Activated CD4-positive, alpha-beta T cell treated with anti-CD3 and anti-CD28 coated beads, Interleukin-2, amount 50 U/mL, for 48 hours (primary cell): ENCODE measurements at places on chromosomes 2 and 18.

DNA sequence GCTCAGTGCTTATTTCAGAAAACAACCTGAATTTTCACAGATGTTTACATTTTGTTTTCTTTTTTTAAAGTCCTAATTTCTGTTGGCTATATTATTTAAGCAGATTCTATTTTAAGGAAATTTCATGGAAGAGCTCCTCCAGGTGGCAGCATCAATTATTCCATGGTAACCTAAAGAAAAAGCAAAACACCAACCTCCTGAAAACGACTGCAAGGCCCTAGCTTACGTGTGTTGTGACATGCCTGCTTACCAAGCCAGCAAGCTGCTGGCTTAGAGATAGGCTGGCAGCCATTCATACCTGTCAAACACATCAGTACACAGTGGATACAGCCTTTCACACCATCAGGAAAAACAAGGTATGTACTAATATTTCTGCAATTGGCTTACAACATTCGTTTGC, 64.9 kb downstream of the LPIN2 start:
- DNase-seq, result no peak

- peak; percentile 13 for DNase-seq
Observed at GRCh38 chr2:107936433-107937359, 49.6 kb upstream of the SLC5A7 start.

DNA sequence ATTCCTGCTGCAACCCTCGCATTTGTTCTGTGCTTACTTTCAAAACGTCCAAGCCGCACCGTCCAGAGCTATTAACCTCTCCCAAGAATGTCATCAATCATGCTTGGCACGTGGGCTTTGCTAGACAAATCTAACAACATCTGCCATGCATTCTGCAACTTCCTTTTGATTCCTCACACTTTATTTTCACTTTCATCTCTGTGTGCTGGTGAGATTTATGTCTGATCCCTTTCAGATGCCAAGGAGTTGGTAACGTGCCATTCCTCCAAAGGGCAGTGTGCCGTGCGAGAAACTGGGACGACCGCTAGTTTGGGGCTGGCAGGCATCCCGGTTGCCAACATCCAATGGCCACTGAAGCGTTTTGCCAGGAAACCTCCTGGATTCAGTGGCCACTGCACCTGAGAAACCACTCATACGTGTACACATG, 230.0 kb upstream of the PARD3B start:
- DNase-seq, result no peak

GRCh38 chr2:204051476-204051875, 114.9 kb downstream of the ICOS start:
- no peak for DNase-seq
